MCF 10A (cell line): ENCODE measurements at places on chromosomes 3 and 15. TPM values are rescaled to one million over a fixed set of nuclear protein-coding genes. Genes with fewer than 3 reads are reported as not detected.

GRCh38 chr15:70024521-70024920, 73.2 kb downstream of the TLE3 start:
- DNase-seq: no peak

- DNase-seq: no peak
These were observed 31.2 kb downstream of the C3orf20 start for GRCh38 chr3:14706096-14706495.

DNA sequence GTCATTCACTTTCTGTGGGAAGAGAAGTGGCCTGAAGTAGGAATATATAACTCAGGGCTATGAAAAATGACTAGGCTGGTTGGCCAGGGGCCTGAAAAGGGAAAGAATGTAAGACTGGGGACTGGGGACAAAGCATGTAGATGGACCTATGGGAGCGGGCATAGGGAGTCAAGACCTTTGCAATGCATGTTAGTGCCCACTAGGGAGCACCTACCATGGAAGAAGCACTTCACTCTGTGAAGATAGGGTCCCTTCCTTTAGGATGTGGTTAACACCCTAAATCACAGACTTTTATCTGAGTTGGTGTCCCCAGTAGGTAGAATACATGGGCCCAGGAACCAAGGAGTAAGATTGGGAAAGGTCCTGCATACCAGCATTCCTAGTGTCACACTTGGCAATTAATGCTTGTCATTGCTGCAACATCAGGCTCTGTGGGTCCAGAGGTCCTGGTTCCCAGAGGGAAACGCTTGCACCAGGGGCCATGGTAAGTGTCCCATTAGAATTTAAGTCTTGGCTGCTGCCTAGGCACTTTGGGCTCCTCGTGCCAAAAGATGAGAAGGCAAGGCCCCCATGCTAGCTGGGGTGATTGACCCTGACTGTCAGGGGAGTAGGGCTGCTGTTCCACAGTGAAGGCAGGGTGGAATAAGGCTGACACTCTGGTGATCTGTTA, 79.6 kb downstream of the CRYGS start:
- DNase-seq: no peak

DNA sequence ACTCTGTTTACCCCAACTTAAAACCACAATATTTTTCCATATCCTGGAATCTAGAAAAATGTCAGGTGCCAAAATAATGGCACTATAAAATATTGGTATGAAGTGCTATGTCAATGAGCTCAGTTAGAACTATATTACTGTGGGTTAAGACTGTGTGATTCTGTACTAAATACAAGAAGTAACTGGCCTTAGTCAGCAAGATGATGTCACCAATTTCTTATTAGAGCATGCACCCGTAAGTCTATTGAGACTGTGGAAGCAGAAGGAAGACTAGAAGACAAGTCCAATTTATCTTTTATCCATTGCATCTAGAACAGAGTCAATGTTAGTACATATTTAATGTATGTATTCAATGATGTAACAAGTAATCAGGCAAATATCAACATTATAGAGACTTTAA, 25.0 kb downstream of the LRRC58 start:
- no peak for DNase-seq

DNA sequence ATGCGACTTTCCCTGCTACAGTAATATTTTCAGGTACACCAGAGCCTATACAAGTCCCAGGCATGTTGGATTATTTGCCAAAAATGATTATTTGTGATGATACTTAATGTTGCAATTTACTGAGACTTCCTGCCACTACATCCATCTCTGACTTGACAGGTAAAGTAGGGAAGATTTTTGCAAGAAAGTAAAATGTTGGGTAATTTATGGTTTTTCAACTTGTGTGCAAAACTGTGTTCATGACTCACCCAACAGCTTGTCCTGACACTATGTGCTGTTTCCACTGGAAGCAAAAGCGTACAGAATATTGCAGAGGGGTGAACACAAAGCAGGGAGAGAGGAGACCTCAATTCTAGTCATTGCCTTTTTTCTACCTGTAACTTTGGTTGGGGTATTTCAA, 5.4 kb upstream of the CRBN start:
- peak; percentile 20 for DNase-seq

DNA sequence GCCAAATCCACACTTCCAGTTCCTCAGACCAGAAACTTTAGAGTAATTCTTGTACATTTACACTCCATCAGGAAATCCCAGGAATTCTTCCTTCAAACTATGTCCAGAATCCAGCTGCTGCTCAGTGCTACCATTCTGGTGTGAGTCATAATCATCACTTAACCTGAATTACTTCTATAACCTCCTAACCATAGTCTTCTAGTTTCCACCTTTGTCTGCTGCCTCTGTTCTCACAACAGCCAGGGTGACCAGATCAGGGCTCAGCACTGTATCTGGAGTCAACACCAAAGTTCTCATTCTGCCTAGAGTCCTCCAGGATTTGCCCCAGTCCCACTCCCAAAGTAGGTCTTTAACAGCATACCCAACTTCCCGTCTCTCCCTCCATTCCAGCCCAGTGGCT, 3.4 kb downstream of the CLDND1 start:
- DNase-seq: no peak

DNA sequence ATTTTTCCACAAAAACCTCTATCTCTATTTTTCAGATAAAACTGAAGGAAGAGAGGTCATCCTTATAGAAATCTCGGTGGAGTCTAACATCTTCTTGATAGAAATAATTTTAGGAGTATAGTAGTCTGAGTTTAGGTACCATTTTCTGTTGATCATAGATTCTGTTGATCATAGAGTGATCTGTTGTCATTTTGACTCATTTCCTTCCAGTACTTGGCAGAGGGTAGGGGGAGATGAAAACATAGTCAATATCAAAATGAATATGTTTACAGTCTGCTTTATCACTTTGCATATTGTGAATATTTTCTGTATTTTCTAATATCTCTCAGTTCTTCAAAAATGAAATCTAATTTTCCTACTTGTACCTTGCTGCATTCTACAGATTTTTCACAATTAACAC, 353.4 kb downstream of the FEZF2 start:
- no peak for DNase-seq

GRCh38 chr15:74402873-74403587, 30.7 kb downstream of the SEMA7A start:
- no peak for DNase-seq

The EPHB1 gene
- not detected in 2 replicates for total RNA-seq

The KCNAB1 gene
- 0.44 and 0.49 TPM in 2 replicates for total RNA-seq

The PPP1R14D gene
- not detected in 2 replicates for total RNA-seq
